Activated T-helper 2 cell treated with anti-CD3 and anti-CD28 coated beads, Interferon-gamma antibody, Interleukin-2, Interleukin-4, amounts not matched to agents 10 μg/mL and 5 μg/mL and 100 μg/mL, durations not matched to agents 14 hours and 24 hours and 36 hours (primary cell): ENCODE measurements at places on chromosomes 7 and 10.
A peak's percentile ranks its signal among the peaks of the same experiment; 100 is the strongest.

DNA sequence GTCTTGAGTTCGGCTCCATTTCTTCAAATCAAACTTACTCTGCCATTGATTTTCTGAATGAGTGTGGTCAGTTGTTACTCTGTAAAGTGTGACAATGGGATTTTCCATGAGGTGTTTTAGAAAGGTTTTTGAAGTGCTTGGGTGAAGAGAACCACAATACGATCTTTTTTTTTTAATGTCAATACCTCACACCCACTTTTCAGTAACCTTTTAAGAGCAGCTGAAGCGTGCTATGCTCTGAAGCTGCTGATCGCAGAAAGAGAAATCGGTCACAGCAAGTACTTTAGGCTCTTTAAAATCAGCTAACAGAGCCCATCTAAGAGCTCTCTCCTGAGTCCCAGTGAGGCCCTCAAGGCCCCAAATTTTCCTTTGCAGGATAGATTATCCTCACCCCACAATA is 34.4 kb upstream of the YAE1 start:
- no peaks in the 10 kb centered on the region for H3K4me1 ChIP-seq
- H3K27me3 ChIP-seq, result peaks cover 2% of the 10 kb centered on the region
- no peak for DNase-seq

- H3K27ac ChIP-seq, result no peak overlapping the region
- H3K4me3 ChIP-seq, result no peak overlapping the region
- no peaks in the 10 kb centered on the region for H3K4me1 ChIP-seq
- no peaks in the 10 kb centered on the region for H3K36me3 ChIP-seq
Measured at GRCh38 chr10:82161264-82161663, 286.3 kb downstream of the NRG3 start.

GRCh38 chr7:91892821-91893340 is 12.4 kb upstream of the MTERF1 start:
- H3K27me3 ChIP-seq, result peaks cover 15% of the 10 kb centered on the region
- H3K36me3 ChIP-seq, result no peaks in the 10 kb centered on the region
- DNase-seq, result no peak
- no peak overlapping the region for H3K27ac ChIP-seq

- peaks cover 72% of the 10 kb centered on the region for H3K36me3 ChIP-seq
- H3K4me3 ChIP-seq, result no peak overlapping the region
- no peak for DNase-seq
- H3K27me3 ChIP-seq, result no peaks in the 10 kb centered on the region
- H3K27ac ChIP-seq, result no peak overlapping the region
Measured at GRCh38 chr10:61998937-61999336, 97.4 kb downstream of the ARID5B start.

DNA sequence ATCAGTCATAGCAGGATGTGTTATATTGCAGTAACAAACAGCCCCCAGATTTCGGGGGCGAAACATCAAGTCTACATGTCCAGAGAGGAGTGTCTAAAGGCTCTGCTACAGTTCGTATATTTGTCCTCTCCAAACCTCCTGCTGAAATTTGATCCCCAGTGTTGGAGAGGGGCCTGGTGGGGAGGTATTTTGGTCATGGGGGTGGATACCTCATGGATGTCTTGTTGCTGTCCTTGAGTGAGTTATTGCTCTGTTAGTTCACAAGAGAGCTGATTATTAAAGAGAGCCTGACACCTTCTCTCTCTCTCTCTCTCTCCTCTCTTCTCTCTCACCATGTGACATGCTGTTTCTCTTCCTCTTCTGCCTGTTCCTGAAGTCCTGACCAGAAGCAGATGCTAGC is 343.7 kb downstream of the TCERG1L start:
- H3K27me3 ChIP-seq, result no peaks in the 10 kb centered on the region
- H3K4me1 ChIP-seq, result no peaks in the 10 kb centered on the region
- H3K36me3 ChIP-seq, result no peaks in the 10 kb centered on the region
- no peak for DNase-seq
- no peak overlapping the region for H3K27ac ChIP-seq
- H3K4me3 ChIP-seq, result no peak overlapping the region

GRCh38 chr10:123967626-123968243 is 76.1 kb upstream of the CPXM2 start:
- H3K4me1 ChIP-seq, result no peaks in the 10 kb centered on the region
- peak; percentile 19 for DNase-seq
- no peaks in the 10 kb centered on the region for H3K36me3 ChIP-seq
- peaks cover 25% of the 10 kb centered on the region for H3K27me3 ChIP-seq
- no peak overlapping the region for H3K4me3 ChIP-seq

GRCh38 chr7:37040330-37040729 is 316.0 kb upstream of the AOAH start:
- DNase-seq, result no peak
- peaks cover 32% of the 10 kb centered on the region for H3K36me3 ChIP-seq
- no peak overlapping the region for H3K27ac ChIP-seq
- peaks cover 2% of the 10 kb centered on the region for H3K4me1 ChIP-seq

GRCh38 chr7:102421706-102422240 is 11.6 kb upstream of the ORAI2 start:
- no peak overlapping the region for H3K27ac ChIP-seq
- H3K4me3 ChIP-seq, result no peak overlapping the region
- no peaks in the 10 kb centered on the region for H3K27me3 ChIP-seq
- peaks cover 57% of the 10 kb centered on the region for H3K4me1 ChIP-seq
- no peak for DNase-seq

DNA sequence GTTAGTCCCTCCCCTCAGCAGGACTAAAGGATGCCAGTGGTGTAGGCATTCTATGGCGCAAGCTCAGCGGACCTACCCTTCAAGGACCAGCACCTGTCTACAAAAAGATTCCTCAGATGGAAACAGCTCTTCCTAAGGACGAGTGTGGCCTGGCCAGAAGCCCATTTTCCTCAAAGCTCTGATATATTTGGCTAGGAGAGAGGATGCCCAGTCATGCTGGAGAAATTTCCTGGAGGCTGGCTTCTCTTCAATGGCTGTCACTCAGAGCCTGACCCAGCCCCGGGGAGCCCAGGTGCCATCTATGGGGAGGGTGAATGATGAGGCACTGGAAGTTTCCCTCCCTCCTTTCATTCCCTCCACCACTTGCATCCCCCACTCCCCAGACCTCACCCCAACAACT is 111.5 kb downstream of the PLXNA4 start:
- no peak overlapping the region for H3K27ac ChIP-seq
- H3K36me3 ChIP-seq, result no peaks in the 10 kb centered on the region
- H3K4me1 ChIP-seq, result peaks cover 32% of the 10 kb centered on the region
- H3K27me3 ChIP-seq, result no peaks in the 10 kb centered on the region
- H3K4me3 ChIP-seq, result no peak overlapping the region
- DNase-seq, result no peak

- no peak for DNase-seq
- H3K4me1 ChIP-seq, result peaks cover 56% of the 10 kb centered on the region
- H3K27me3 ChIP-seq, result peaks cover 4% of the 10 kb centered on the region
- H3K4me3 ChIP-seq, result peak overlapping the region; percentile 99
- H3K36me3 ChIP-seq, result peaks cover 45% of the 10 kb centered on the region
Measured at GRCh38 chr10:104255311-104255981, 754 bp downstream of the GSTO1 start.

DNA sequence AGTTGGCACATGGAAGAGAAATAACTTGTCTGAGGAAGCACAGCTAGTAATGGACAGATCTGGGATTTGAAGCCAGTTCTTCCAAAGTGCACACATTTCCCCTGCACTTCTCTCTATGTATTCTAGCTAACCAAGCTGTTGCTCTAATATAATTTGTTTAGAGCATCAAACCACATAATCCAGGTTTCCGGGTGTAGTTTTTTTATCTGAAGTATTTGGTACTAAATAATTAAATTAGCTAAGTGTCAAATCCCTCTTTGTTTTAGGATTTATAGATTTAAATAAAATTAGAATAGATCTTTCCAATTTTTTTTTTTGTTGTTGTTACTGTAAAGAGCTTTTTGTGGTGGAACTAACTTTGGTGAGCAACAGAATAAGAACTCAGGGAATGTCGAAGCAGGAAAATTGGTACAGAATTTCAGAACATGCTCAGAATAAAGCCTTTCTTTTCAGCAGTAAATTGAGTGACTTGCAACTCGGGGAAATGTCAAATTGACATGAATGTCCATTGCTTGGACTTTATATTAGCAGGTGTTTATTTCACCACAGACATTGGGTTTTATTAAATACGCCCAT is 33.7 kb downstream of the CAMK1D start:
- peaks cover 10% of the 10 kb centered on the region for H3K4me1 ChIP-seq
- H3K36me3 ChIP-seq, result no peaks in the 10 kb centered on the region
- H3K4me3 ChIP-seq, result no peak overlapping the region
- DNase-seq, result no peak
- H3K27me3 ChIP-seq, result no peaks in the 10 kb centered on the region
- H3K27ac ChIP-seq, result no peak overlapping the region

- H3K36me3 ChIP-seq, result no peaks in the 10 kb centered on the region
- H3K4me3 ChIP-seq, result no peak overlapping the region
- H3K27ac ChIP-seq, result no peak overlapping the region
- H3K27me3 ChIP-seq, result no peaks in the 10 kb centered on the region
- no peak for DNase-seq
Measured at GRCh38 chr7:34109936-34110780, 204.8 kb downstream of the BMPER start.

DNA sequence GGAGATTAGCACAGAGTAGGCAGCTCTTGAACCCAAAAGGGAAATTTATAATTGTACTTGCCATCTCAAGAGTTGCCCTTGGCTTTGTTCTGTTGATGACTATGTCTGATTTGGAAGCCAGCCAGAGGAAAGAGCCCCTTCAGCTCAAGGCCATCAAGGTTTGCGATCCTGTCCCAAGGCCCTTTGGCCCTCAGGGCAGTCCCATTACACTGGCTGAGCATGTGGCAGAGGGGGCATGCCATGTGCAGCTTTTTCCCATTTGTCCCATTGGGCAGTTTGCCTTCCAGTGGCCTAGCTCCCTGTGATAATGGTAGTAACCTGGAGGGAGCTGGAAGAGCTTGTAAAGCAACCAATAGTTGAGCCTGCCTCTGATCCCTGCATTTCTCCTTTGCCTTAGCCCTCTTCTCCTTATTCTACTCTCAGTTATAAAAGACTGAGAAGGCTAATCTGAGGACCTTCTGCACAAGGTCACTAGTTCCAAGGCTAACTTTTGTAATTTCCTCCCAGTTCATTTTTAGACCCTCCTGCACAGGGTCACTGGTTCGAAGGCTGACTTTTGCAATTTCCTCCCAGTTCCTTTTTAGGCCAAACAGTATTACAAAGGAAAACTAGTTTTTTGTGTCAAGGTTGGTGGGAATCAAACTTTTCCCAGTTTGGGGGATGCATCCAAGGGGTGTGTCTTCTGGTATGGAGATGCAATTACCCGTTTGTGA is 31.0 kb upstream of the ARHGAP12 start:
- peaks cover 3% of the 10 kb centered on the region for H3K27me3 ChIP-seq
- no peak overlapping the region for H3K4me3 ChIP-seq
- H3K4me1 ChIP-seq, result peaks cover 20% of the 10 kb centered on the region
- H3K27ac ChIP-seq, result no peak overlapping the region
- no peak for DNase-seq
- H3K36me3 ChIP-seq, result no peaks in the 10 kb centered on the region

DNA sequence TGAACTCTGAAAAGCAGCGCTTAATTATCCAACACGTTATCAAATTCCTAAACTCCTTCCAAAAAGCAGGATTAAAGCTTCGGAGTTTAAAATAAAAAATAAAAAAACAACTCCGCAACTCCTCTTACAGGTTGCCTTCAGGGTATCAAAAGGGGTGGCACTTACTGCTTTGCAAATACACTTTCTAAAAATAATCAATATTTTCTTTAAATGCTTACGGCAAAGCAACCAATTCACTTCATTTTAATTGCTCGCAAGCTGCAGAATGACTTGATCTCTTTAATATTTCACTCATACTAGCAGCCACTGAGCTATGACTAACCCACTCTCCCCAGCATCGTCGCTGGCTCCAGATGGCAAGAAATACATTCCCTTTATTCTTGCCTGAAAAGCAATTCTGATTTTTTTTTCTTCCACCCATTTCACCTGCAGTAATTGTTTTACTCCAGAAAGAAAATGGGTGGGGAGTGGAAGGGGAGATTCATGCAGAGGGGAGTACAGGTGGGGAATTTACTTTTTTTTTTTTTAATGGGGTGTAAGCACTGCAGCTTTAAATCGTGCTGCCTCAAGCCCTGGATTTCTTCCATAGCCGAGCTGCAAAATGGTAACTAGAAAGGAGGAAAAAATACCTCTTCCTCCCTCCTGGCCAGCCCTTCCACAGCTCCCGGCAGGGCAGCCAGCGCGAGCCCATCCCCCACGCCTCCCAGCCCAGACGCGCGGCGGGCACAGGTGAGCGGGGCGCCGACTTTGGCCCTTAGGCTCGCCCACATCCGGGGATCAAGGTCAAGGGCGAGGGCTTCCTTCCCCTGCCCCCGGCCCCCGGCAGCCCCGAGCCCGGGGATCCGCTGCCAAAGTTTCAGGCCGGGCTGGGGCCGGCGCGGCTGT is 54.2 kb upstream of the FHIP2A start:
- no peaks in the 10 kb centered on the region for H3K36me3 ChIP-seq
- H3K4me1 ChIP-seq, result peaks cover 5% of the 10 kb centered on the region

DNA sequence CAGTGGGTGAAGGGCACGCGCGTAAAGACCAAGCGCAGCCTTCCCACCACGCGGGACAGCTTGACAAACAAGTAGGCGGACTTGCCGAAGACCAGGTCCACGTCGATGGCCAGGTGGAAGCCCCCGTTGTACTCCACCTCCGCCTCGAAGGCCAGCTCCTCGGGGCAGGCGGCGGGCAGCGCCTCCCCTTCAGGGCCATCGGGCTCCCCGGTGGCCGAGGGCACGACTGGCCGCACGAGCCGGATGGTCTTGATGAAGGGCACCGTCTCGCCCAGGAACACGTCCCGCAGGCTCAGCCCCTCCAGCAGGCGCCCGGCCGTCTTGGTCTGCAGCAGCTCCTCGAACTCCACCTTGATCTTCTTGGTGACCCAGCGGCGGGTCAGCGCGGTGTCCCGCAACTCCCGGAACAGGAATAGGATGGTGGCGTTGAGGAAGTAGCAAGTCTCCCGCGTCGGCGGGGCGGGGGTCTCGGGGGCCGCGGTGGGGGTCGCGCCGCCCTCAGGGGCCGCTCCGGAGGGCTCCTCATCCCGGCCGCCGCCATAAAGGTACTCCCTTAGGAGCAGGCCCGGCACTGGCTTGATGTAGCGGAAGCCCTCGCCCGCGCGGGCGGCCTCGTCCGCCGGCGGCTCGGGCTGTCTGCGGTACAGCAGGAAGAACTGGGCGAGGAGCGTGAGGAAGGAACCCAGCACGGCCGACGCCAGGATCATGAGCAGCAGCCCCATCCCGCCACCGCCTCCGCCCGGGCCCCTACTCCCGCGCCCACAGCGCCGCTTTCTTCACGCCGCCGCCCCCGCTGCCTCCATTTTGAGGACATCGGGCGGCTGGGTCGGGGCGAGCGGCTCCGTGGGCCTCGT is 507 bp downstream of the PDZD8 start:
- peak overlapping the region; percentile 90 for H3K4me3 ChIP-seq
- peak; percentile 33 for DNase-seq
- H3K4me1 ChIP-seq, result peaks cover 24% of the 10 kb centered on the region
- H3K36me3 ChIP-seq, result peaks cover 24% of the 10 kb centered on the region
- H3K27me3 ChIP-seq, result peaks cover 30% of the 10 kb centered on the region

DNA sequence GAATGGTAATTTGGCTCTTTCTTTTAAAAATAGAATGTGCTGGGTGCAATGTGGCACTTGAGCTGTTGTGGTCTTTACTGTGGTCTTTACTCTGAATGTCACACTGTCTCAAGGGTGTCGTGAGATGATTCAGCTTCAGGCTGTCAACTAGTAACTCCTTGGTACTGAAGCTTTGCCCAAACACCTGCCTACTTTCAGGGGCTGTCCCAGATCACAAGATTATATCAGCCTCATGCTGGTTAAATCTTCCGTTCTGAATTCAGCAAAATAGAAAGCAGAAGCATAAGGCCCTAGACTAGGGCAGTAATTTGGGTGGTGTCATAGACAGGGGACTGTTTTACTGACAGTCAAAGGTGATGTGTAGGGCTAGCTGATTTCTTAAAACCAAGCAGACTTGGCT is 110.9 kb downstream of the BAMBI start:
- H3K27ac ChIP-seq, result no peak overlapping the region
- no peak overlapping the region for H3K4me3 ChIP-seq
- H3K4me1 ChIP-seq, result peaks cover 10% of the 10 kb centered on the region
- H3K36me3 ChIP-seq, result no peaks in the 10 kb centered on the region
- peaks cover 3% of the 10 kb centered on the region for H3K27me3 ChIP-seq
